Smooth muscle cell of the pulmonary artery (primary cell): ENCODE measurements at places on chromosomes 1 and 21. TPM values are rescaled to one million over a fixed set of nuclear protein-coding genes. Genes with fewer than 3 reads are reported as not detected.

KLHDC7A gene
- total RNA-seq = 0.03 TPM in 1 of 2 replicates, not detected in the other

FCRL6 gene
- not detected in 2 replicates for total RNA-seq

KRTAP15-1 gene
- total RNA-seq = not detected in 2 replicates

LYPD8 gene
- total RNA-seq = 0.10 TPM in 1 of 2 replicates, not detected in the other

TCHH gene
- 0.03 TPM in 1 of 2 replicates, not detected in the other for total RNA-seq

VASH2 gene
- 0.03 and 0.26 TPM in 2 replicates for total RNA-seq

SMIM11 gene
- 8.1 and 13.5 TPM in 2 replicates for total RNA-seq

TIAM1 gene
- total RNA-seq = 2.8 and 3.8 TPM in 2 replicates

KCNE2 gene
- not detected in 2 replicates for total RNA-seq

CA14 gene
- not detected in 2 replicates for total RNA-seq

RABIF gene
- total RNA-seq = 4.9 and 5.8 TPM in 2 replicates

IFI16 gene
- 70.6 and 88.2 TPM in 2 replicates for total RNA-seq

VSIG8 gene
- 0.07 TPM in 1 of 2 replicates, not detected in the other for total RNA-seq

ATP1A4 gene
- total RNA-seq = not detected in 2 replicates

MLLT11 gene
- 4.5 and 8.2 TPM in 2 replicates for total RNA-seq

NID1 gene
- total RNA-seq = 94.4 and 175 TPM in 2 replicates
